Vein endothelial cell (primary cell): ENCODE measurements at places on chromosomes 16 and 17. TPM values are rescaled to one million over a fixed set of nuclear protein-coding genes. Genes with fewer than 3 reads are reported as not detected.

The ALOX15B gene
- total RNA-seq = not detected in 2 replicates

The MYCBPAP gene
- 0.29 TPM in 1 of 2 replicates, not detected in the other for total RNA-seq

The PIK3R5 gene
- total RNA-seq = not detected in 2 replicates

The ZNF75A gene
- 24.8 and 25.5 TPM in 2 replicates for total RNA-seq

The CDRT15L2 gene
- total RNA-seq = not detected in 2 replicates

The RNF40 gene
- total RNA-seq = 89.9 and 94.1 TPM in 2 replicates

The CES3 gene
- not detected in 2 replicates for total RNA-seq

The CCDC200 gene
- total RNA-seq = not detected in 2 replicates

The GPR179 gene
- total RNA-seq = not detected in 2 replicates

The DNAH9 gene
- total RNA-seq = 0.10 TPM in 1 of 2 replicates, not detected in the other

The SLC47A1 gene
- total RNA-seq = 0.33 and 3.2 TPM in 2 replicates

The CCL16 gene
- 0.65 and 0.86 TPM in 2 replicates for total RNA-seq

The TPPP3 gene
- not detected in 2 replicates for total RNA-seq

The OTOA gene
- total RNA-seq = under 0.01 and 0.29 TPM in 2 replicates

The CACNA1G gene
- not detected in 2 replicates for total RNA-seq

The SLC5A11 gene
- 0.38 TPM in 1 of 2 replicates, not detected in the other for total RNA-seq

The CFAP97D1 gene
- not detected in 2 replicates for total RNA-seq

The EME1 gene
- total RNA-seq = 2.3 and 3.3 TPM in 2 replicates

The NUBP2 gene
- 90.8 and 92.0 TPM in 2 replicates for total RNA-seq

The DNAI2 gene
- not detected in 2 replicates for total RNA-seq

The C17orf78 gene
- total RNA-seq = not detected in 2 replicates

The P2RX1 gene
- total RNA-seq = not detected in 2 replicates

The CACNG5 gene
- total RNA-seq = not detected in 2 replicates

The DHX58 gene
- total RNA-seq = 2.6 and 3.4 TPM in 2 replicates

The HCRT gene
- total RNA-seq = not detected in 2 replicates

The KRTAP16-1 gene
- not detected in 2 replicates for total RNA-seq

The RTN4RL1 gene
- total RNA-seq = 0.10 TPM in 1 of 2 replicates, not detected in the other

The INTS2 gene
- total RNA-seq = 12.7 and 19.1 TPM in 2 replicates

The UTS2R gene
- total RNA-seq = not detected in 2 replicates

The TEKT1 gene
- not detected in 2 replicates for total RNA-seq

The SMIM36 gene
- total RNA-seq = not detected in 2 replicates

The HBA1 gene
- not detected in 2 replicates for total RNA-seq

The DLX4 gene
- total RNA-seq = not detected in 2 replicates

The SULT1A2 gene
- total RNA-seq = 0.19 TPM in 1 of 2 replicates, not detected in the other

The ZNF213 gene
- 4.8 and 5.6 TPM in 2 replicates for total RNA-seq

The KRT28 gene
- total RNA-seq = not detected in 2 replicates

The PHF12 gene
- total RNA-seq = 27.4 and 34.3 TPM in 2 replicates

The GCGR gene
- not detected in 2 replicates for total RNA-seq

The CDH5 gene
- total RNA-seq = 1,229 and 1,316 TPM in 2 replicates

The RUNDC3A gene
- 0.33 TPM in 1 of 2 replicates, not detected in the other for total RNA-seq
